Muscle of leg (tissue), 16 donors: ENCODE measurements at places on chromosomes 5 and 9. TPM values are rescaled to one million over a fixed set of nuclear protein-coding genes. Genes with fewer than 3 reads are reported as not detected.

- peak; percentile 82 for DNase-seq
These were observed 145.5 kb upstream of the MAP3K1 start for GRCh38 chr5:56669534-56670483.

GRCh38 chr5:177169271-177169670 is 35.7 kb downstream of the NSD1 start:
- DNase-seq: no peak

KCNV2 gene
- not detected for total RNA-seq

DNA sequence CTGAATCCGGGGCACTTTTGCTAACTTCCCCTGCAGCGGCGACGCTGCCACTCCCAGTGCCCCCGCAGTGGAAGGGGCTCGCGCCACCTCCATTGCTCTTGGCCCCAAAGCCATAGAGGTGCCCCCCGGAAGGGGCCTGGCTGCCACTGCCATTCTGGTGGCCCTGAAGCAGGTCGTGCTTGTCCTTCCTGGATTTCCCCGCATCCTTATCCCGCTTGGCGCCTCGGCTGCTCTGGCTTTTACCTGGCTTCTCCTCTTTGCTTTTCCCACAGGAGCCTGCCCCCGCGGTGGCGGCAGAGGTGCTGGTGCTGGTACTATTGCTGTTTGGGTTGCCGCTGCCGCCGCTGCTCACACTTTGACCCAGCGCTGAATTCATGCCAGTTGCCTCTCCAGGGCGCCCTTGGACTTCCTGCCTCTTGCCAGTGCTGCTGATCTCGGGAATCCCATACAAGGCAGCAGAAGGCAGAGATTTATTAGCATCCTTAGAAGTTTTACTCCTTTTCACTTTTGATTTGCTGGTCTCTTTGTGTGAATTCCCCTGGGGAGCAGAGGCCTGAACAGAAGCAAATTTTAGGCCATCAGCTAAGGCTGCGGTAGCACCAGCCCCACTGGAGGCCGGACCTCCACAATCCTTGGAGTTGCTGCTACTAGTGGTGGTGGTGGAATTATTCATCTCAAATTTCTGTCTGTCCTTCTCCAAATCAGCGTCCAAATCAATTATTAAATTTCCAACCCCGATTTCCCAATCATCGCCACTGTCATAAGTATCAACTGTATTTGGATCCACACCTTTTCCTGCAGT is 2.1 kb downstream of the ZNF608 start:
- DNase-seq: peak; percentile 71

- DNase-seq: no peak
These were observed 36.3 kb upstream of the STX17 start for GRCh38 chr9:99870126-99870525.

- peak; percentile 83 for DNase-seq
These were observed 78.9 kb downstream of the GOLPH3 start for GRCh38 chr5:32095261-32095671.
